Activated naive CD8-positive, alpha-beta T cell treated with anti-CD3 and anti-CD28 coated beads, Interleukin-2, amount 50 U/mL, for 16 hours (primary cell): ENCODE measurements at places on chromosomes 3 and 15.

DNA sequence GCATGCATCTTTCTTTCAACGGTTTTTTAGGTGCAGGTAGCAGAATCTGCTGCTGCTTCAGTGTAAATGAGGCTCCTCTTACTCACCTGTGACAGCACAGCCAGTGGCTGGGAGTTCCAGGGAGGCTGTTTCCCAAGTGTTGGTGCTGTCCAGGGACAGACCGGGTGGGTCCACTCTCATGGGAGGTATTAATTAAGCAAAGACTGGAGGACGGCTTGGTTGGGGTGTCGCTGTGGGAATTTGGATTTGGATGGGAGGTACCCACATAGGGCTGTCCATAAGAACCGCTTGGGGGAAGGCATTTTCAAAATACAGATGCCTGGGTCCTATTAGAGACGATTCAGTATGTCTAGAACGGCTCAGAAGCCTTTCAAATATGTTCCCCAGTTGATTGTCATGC lies 42.9 kb downstream of the SV2B start:
- no peak for DNase-seq

GRCh38 chr15:90907838-90908507 lies 4.9 kb downstream of the MAN2A2 start:
- DNase-seq, result no peak

- DNase-seq, result no peak
Observed at GRCh38 chr3:128281461-128282367, 128.4 kb downstream of the EEFSEC start.

DNA sequence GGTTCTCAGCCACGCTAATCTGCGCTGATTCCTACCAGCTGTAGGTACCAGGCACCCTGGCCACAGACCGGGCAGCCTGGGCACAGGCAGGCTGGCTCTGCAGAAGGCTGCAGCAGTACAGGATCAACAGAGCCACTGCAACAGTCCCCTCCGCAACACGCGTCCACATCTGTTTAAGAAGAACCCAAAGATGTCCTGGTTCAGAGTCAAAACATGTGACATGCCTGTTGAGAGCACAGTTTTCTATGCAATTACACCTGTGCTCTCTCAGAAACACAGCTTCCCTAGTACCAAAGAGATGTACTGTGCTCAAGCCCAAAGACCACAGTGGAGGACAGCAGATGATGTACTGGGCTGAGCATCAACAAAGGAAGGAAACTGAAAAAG lies 18.8 kb downstream of the LRIG1 start:
- no peak for DNase-seq

GRCh38 chr3:31882431-31882830 lies 98.6 kb downstream of the OSBPL10 start:
- DNase-seq, result no peak

DNA sequence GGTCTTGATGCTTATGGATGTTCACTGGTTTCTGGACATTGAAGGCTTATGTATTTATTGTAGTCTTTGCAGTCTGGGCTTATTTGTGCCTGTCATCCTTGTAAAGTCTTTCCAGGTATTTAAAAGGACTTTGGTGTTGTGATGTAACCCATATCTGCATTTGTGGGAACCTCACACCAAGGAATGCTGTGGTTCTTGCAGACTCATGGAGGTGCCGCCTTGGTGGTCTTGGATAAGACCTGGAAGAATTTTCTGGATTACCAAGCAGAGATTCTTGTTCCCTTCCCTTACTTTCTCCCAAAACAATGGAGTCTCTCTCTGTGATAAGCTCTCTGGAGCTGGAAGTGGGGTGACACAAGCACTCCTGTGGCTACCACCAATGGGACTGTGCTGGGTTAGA lies 363.5 kb upstream of the NECTIN3 start:
- DNase-seq, result no peak

GRCh38 chr3:164524201-164524600 lies 554.1 kb downstream of the SI start:
- no peak for DNase-seq

GRCh38 chr3:64634417-64634816 lies 53.4 kb downstream of the ADAMTS9 start:
- DNase-seq, result no peak

GRCh38 chr3:171399842-171400241 lies 60.4 kb downstream of the TNIK start:
- no peak for DNase-seq

DNA sequence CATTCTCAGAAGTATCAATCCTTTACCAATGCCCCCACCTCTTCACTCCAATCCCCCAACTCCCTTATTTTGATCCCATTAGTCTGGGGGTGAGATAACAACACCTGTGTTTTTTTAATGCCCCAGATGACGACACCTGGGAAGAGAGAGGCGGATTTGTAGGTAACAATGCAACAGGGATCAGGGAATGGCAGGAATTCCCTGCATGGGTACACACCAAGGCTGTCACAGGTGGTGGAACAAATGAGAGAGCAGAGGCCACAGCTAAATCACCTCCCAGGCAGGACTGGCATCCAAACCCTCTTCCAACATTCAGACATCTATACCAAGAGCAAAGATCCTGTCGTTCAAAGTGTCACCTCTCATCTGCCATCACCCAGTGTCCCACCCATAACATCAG lies 319.2 kb upstream of the TRIM42 start:
- no peak for DNase-seq

GRCh38 chr3:8756671-8757070 lies 12.7 kb downstream of the OXTR start:
- no peak for DNase-seq

DNA sequence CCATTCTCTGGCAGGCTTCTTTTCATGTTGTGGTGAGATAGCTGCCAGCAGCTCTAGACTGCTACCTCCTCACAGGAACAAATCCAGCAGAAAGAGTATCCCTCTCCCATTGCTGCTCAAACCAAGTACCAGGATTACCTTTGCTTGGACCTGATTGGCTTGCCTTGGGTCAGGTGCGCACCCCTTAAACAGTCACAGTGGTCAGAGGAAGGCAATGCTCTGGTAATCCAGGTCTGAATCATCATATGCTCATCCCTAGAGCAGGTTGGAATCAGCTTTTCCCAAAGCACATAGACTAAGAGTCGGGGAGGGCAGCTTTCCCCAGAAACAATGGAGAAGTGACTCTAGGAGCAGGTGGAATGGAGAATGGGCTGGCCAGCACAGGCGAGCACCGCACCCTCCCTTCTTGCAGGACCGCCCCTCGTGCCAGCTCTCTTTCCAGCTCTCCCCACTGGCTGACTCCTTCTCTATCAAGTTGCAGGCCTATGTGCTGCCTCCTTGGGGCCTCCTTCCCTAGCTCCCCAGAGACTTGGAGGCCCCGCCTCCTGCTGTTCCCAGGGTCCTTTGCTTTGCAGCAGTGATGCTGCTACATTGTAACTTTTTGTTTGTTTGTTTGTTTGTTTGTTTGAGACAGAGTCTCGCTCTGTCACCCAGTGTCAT lies 29.9 kb upstream of the ADPGK start:
- DNase-seq, result no peak

- DNase-seq, result no peak
Observed at GRCh38 chr3:66473181-66473580, 27.6 kb downstream of the LRIG1 start.

GRCh38 chr15:64361259-64361658 lies 5.3 kb upstream of the CSNK1G1 start:
- DNase-seq, result no peak

- DNase-seq, result no peak
Observed at GRCh38 chr3:151878465-151878864, 5.0 kb downstream of the SUCNR1 start.

DNA sequence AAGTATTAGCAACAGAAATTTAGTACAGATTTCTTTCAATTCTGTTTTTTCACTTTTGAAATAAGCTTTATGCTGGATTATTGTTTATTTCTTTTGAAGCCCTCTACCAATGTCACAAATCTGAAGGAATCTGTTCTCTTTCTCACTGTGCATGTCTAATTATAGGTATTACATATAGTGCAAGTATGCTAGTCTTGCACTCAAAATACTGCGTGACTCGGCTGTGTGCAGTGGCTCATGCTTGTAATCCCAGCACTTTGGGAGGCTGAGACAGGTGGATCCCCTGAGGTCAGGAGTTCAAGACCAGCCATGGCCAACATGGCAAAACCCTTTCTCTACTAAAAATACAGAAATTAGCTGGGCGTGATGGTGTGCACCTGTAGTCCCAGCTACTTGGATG lies 95.8 kb upstream of the PLAAT1 start:
- DNase-seq, result no peak

DNA sequence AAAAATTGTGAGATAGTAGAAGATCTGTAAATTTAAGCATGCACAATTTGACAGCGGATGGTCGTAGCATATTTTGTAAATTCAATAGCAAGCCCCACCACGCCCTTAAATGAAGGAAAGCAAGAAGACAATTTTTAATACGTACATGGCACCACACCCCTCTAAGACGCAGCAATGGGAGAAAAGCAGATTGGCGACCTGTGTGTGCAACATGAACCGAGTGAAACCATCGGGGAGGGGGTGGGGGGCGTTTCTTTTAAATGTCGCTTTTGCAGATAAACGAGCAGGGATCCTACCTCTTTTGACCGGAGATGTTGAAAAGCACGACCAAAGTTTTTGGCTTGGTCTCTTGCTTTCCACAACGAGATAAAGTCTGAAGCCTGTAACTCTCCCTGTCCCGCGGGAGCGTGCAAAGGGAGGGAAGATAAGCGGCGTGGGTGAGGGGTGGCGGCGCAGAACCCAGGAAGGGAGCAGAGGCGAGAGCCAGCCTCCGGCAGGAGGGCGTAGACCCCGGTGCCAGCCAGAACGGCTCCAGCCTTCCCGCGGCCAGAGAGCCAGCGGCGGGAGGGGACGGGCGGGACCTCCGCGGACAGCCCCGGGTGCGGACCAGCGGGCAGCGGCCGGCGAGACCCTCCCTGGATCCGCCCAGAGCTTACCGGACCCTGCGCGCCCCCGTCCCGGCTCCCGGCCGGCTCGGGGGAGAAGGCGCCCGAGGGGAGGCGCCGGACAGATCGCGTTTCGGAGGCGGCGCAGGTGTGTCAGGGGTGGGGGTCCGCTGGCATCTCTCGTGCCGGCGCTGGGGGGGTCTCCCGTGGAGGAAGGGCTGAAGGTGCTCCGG lies at the start of gene CHL1:
TSS of gene CHL1 (plus strand) at position 453 of the 838 bp plus-strand sequence. CDS start 123,014 bp downstream, outside the sequence.
- no peak for DNase-seq

DNA sequence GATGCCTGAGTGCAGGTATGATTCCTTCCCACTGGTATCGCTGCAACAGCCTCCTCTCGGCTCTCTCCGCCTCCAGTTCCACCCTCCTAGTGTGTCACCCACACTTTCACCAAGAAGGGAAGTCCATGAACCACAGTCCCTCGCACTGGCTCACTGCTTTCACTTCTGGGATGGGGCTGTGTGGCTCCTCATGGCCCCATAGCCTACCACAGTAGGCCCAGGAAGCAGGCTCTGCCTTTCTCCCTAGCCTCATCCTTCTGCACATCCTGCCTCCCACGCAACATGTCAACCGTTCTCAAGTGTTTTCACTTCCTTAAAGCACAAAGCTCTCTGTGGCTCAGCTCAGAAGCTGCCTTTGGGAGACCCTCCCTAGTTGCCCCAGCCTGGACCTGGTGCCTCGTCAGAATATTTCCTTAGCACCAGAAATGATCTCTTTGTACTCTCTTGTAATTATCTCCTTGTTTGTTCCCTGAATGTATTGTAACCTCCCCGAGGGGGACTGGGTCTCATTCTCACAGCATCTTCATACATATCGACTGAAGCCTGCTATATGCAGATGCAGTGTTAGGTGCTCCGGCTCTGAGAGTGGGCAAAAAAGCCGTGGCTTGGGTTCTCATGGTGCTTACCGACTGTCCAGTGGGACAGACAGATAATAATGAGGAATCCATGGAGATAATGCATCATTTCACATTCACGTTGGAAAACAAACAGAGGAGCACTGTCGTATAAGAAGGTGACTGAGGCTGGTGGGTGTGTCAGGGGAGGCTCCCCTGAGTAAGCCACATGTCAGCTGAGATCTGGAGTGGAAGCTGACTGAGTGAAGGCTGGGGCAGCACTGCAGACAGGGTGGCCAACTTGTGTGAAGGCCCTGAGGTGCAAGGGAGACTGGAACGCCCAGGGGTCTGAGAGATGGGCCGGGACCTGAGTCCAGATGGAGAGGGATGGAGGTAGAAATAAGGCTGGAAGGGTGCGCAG lies 107.1 kb downstream of the DGKG start:
- DNase-seq, result no peak

GRCh38 chr3:194019398-194020165 lies 116.4 kb upstream of the HES1 start:
- DNase-seq, result no peak

GRCh38 chr3:141330235-141330634 lies 38.1 kb upstream of the ZBTB38 start:
- DNase-seq, result no peak

DNA sequence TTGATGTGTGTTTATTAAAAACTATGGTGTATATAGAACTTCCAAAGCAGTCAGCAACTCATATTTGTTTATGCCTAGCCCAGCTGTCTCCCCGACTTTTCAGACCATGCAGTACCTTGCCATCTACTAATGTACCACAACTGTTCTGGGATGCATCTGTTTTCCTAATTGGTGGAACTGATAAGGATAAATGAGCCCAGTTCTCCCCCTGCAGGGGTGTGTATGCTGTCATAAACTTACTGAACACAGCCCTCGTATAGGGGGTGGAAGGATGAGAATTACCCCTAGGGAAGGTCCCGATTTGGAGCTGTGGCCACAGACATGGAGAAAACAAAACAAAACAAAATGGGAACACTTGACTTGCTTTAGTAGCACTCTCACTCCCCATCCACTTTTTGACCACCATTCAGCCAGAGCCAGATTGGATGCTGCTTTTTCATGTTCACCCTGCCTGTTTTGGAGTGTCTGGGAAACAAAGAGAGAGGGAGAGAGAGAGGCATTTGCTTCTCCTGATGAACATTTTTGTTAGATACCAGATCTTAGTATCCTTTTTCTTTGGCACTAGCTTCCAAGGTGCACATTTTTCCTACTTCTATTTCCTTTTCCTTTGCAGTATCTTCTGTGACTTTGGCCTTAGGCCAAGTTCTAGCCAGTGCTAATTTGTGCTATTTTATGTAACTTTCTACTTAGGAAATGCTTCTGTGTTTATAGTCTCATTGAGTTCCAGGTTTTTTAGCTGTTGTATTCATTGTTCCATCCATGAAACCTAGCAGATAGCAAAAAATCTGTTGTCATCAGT lies 29.1 kb downstream of the CADM2 start:
- DNase-seq, result no peak

- no peak for DNase-seq
Observed at GRCh38 chr3:45035441-45036301, 9.6 kb downstream of the CLEC3B start.

- DNase-seq, result no peak
Observed at GRCh38 chr15:78968539-78969271, 23.9 kb upstream of the CTSH start.

DNA sequence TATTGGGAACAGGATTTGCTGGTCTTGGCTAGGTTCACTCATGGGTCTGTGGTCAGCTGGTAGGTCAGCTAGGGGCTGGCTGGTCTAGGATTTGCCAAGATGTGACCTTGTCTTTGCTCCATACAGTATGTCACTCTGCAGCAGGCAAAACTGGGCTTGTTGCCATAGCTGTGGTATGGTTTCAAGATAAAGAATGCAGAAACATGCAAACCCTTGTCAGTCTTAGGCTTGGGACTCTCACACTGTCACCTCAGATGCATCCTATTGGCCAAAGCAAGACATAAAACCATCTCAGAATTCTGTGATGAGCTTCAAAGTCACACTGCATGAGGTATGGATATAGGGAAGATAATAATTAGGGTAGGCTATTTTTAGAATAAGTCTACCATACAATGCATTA lies 66.6 kb upstream of the TBC1D5 start:
- DNase-seq, result no peak
